Activated T-helper 1 cell treated with anti-CD3 and anti-CD28 coated beads, Interleukin-12 subunit alpha, Interleukin-12 subunit beta, Interleukin-2, Interleukin-4 antibody, amounts not matched to agents 30 ng/mL and 10 ng/mL and 1 ng/mL, durations not matched to agents 14 hours and 24 hours and 36 hours (primary cell): ENCODE measurements at places on chromosomes 2 and 18. TPM values are rescaled to one million over a fixed set of nuclear protein-coding genes. Genes with fewer than 3 reads are reported as not detected.

- DNase-seq = peak; percentile 14
These were observed 4.3 kb downstream of the RAX start for GRCh38 chr18:59268721-59269562.

NYAP2 gene
- not detected in 2 replicates for total RNA-seq

ANO7 gene
- total RNA-seq = 2.1 and 2.4 TPM in 2 replicates

DNA sequence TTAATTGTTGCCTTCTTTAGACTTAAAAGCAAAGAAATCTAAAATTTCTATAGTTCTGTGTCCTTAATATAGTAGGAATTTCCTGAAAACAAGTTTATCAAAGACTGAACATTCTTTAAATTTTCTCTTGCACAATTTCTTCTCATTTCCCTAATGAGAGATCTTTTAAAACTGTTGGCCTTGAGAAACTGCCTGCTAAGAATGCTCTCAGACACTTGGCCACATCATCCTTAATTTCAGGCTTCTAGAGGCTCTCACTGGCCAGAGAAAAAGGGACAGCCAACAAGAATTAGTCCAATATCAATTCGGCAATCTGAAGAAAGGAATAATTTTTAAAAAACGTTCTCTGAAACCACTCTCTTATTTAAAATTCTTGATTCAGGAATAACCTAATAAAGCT, 167.0 kb upstream of the CREB1 start:
- DNase-seq = no peak

LIMS3 gene
- 0.12 and 0.36 TPM in 2 replicates for total RNA-seq

DNAJC5G gene
- not detected in 2 replicates for total RNA-seq

DNA sequence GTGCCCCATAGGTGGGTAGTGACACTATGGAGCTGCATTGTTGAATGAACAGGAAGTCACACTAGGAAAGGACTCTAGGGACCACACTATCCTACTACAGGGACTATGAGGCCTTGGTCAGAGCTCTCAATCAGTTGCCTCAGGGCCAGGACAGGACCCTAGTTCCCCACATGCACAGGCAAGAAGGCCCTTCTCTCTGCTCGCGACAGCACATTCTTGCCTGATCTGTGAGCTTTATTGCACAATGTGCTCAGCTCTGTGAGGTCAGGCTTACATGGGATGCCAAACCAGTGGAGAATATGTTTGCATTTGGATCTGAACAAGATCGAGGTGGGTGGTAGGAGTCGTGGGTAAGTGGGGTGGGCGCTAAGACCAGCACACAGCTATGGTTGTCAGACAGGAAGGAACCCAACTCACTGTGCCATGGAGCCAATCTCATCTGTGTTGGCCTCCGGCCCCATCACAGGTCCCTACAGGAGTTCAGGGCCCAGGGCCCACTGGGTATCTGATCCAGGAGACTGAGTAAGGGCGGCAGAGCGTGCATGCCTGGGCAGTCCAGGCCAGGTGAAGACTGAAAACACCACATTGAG, 8.0 kb downstream of the PCARE start:
- DNase-seq = no peak

DNA sequence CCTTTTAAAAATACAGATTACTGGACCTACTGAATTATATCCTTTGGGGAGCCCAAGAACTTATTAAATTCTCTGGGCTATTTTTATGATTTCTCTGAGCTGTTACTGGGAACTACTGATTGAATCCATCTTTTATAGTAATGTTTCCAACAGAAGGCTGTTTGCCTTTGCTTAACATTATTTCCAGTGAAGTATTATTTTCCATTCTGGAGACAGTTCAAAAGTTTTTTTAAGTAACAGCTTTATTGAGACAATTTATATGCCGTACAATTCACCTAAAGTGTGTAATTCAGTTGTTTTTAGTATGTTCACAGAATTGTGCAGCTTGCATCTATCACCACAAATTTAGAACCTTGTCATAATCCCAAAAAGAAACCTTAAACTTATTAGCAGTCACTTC, 100.6 kb downstream of the BABAM2 start:
- no peak for DNase-seq

DNA sequence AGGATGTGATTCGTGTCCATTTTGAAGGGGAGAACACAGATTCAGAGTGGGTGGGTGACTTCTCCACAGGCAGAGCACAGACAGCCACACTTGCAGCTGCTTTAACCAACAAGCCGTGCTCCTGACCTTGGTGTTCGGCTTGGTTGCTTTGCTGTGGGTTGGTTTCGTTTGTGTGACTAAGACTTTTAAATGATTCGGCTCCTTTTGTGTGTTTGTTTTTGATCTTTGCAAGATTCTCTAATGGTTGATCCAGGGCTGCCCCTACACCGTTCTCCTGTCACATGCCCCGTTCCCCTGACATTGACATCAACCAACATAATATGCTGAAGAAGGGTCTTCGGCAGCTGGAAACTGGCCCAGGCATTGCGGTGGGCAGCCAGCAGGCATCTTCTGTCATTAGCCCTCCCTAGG, 95.9 kb upstream of the MBOAT2 start:
- DNase-seq = no peak

SPDYA gene
- 1.1 and 1.7 TPM in 2 replicates for total RNA-seq

GRCh38 chr2:32865399-32866068, 81.2 kb upstream of the LTBP1 start:
- no peak for DNase-seq

- no peak for DNase-seq
These were observed 250.7 kb downstream of the VAPA start for GRCh38 chr18:10164271-10165071.

DNA sequence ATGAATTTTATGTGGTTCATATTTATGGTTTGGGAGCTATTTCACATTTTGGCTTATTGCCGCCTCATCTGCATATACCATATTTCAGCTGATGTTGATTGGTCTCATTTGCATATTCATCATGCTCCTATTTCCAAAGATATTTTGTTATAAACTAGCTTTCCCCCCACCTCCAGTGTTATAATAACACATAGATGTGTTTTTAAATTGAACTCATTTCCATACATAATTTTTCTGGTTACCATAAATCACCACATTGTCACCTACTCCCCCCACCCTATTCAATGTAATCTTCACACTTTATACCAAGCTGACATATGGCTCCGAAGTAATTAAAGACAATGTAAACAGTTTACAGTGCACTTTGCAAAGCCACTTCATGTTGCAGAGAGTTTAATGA, 101.2 kb downstream of the FSHR start:
- DNase-seq = no peak

- no peak for DNase-seq
These were observed 36.4 kb downstream of the SCN1A start for GRCh38 chr2:166091439-166091838.

GRCh38 chr2:66364495-66365333, 70.2 kb upstream of the MEIS1 start:
- no peak for DNase-seq

RUFY4 gene
- total RNA-seq = 0.64 and 0.67 TPM in 2 replicates

GRCh38 chr18:49850636-49851035, 37.3 kb upstream of the ACAA2 start:
- DNase-seq = no peak

GRCh38 chr2:54212456-54212855, 43.6 kb downstream of the TSPYL6 start:
- DNase-seq = no peak

NPHP1 gene
- total RNA-seq = 0.12 and 0.70 TPM in 2 replicates

GRCh38 chr18:42028247-42028832, 73.3 kb downstream of the PIK3C3 start:
- no peak for DNase-seq

DNA sequence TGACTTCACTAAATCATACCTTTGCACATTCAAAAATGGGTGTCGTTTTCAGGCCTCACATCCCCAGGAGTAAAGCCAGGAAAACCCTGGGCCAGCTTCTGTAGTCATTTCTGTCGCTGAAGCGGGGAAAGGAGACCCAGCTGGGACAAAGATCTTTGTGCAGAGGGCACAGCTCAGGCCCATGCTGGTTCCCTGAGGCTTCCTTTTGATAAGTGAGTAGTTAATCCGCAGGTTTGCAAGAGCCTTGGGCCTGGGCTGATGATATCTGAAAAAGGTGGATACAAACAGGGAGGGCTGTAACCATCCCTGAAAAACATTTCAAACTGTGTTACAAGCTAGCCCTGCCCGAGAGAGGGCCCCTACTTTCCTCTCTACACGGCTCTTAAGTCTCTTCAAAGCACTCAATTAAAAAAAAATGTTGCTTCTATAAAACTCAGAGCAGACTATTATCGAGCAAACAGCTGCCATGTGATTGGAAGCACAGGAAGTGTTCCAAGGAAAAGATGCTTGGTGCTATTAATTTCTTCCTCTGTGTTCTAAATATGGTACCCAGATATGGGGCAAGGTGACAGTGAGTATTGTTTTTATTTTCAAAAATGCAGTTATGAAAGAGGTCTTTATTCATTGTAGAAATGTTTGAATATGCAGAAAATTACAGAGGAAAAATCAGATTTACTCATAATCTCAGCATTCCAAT, 117.2 kb downstream of the LNPK start:
- DNase-seq = no peak

DNA sequence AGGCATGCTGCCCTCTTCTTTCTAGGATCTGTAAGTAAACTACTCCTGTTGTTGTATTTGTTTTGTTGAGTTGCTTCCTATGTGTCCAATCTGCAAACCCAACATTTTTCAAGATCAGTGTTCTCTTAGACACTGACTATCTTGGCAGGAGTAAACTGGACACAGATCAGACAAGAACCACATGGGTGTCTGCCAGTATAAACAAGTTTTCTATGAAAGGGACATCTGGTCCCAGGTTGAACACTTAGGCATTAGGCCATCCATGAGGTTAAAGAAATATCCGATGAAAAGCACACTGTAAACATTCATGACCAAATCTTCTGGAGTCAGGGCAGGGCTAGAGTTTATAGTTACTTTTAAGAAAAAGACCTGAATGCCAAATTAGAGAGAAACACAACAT, 441.8 kb downstream of the NYAP2 start:
- no peak for DNase-seq

GRCh38 chr2:241616168-241617125, 20.5 kb downstream of the THAP4 start:
- no peak for DNase-seq

- DNase-seq = no peak
These were observed 767.7 kb downstream of the TSN start for GRCh38 chr2:122523143-122523542.

DNA sequence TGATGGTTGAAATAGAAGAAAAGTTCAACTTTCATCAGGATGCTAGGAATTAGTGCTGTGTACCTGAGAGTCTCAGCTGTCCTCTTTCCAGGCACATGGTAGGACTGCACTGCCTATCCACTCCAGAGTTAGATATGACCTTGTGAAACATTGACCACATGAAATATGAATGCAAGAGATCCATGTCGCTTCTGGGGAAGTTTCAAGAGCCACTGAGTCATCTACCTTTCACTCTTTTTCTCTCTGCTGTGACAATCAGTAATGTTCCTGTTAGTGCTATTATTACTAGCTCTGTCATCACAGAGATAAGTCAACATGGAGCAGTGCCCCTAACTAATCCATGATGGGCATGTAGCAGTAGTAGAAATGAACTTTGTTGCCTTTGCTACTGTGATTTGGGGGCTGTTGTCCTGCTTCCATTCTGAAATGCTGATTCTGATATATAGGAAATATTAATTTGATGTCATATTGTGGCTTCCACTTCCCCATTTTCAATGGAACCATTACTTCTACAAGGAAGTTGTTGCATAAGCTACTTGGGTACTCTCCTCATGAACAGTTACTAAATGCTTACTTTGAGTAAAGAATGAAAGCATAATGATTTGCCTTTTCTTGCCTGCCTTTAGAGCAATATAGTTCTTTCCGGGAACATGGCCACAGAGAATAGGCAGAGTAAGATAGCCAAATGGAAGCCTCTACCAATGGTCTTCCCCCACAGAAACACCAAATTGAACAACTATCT, 192.8 kb upstream of the ZNF521 start:
- DNase-seq = no peak

NOSTRIN gene
- not detected in 2 replicates for total RNA-seq

- no peak for DNase-seq
These were observed 218.1 kb downstream of the WDR7 start for GRCh38 chr18:56869189-56869777.

DNA sequence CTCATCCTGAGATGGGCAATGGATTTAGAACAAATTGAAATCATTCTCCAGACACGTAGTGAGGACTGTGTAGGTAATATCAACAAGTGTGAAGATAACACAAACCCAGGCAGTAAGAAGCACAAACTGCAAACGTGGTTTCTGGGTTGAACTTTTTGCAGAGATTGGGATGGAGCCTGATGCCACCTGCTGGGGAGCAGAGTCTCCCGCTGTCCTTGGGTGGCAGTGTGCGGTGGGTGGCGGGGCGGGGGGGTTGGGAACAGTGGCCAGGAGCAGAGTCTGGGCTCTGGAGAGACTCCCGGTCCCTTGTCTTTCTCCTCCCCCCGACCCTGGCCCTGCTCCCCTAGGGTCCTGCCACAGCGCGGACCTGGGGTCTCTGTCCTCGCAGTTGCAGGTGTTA, 19.5 kb downstream of the TRAF3IP1 start:
- DNase-seq = no peak

ZNF396 gene
- 0.56 and 0.60 TPM in 2 replicates for total RNA-seq

GRCh38 chr2:39120521-39120770, 405 bp downstream of the SOS1 start:
- DNase-seq = no peak

DNA sequence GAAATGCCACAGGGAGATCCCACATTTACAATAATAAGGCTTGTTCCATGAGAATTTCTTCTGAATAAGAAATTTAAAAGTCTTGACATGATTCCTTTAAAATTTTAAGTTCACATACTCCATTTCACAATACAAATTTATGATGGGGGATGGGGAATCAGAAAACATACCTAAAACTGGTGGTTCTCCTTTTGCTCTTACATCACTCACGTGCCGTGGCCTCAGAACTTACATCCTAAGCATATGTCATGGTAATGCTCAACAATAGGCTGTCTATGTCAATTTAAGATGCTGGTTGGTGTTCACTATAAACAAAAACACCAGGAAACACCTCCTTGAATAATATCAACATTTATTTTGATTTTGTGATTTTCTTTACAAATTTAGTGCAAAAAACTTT, 12.8 kb downstream of the UPP2 start:
- DNase-seq = no peak

- DNase-seq = no peak
These were observed 12.1 kb upstream of the GREB1 start for GRCh38 chr2:11521775-11522174.

- DNase-seq = no peak
These were observed 455.1 kb upstream of the DDX18 start for GRCh38 chr2:117359266-117359914.

VWC2L gene
- not detected in 2 replicates for total RNA-seq

DNA sequence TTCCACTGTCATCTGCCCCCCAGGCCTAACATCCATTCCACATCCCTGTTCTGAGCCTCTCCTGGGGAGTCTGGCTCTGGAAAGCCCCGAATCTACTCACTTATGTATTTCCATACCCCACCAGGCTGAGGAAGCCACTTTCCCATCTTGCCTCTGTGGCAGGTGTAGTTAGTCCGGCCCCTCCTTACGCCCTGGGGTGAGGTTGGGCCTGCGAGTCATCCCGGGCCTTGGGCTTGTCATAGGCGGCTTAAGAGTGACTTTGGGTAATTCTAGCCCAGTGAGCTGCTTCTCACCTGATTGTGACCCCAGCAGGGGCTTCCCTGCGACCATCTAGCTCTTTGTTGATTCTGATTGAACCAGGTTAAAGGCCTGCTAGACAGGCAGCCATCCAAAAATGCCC, 21.1 kb downstream of the PCARE start:
- DNase-seq = no peak

- no peak for DNase-seq
These were observed 11.3 kb downstream of the TMEM247 start for GRCh38 chr2:46490521-46491141.

GRCh38 chr18:55351241-55351691, 236.7 kb downstream of the TCF4 start:
- no peak for DNase-seq

C2orf81 gene
- total RNA-seq = 1.9 and 2.4 TPM in 2 replicates

CFAP210 gene
- total RNA-seq = not detected in 2 replicates
